ENCODE measurements at places on chromosomes 3 and 15. TPM values are rescaled to one million over a fixed set of nuclear protein-coding genes. Genes with fewer than 3 reads are reported as not detected.
A peak's percentile ranks its signal among the peaks of the same experiment; 100 is the strongest.

Gene GPR160
- 2.3 TPM for polyA plus RNA-seq

Gene GPR15
- not detected for polyA plus RNA-seq

Gene MEX3B
- 24.2 TPM for polyA plus RNA-seq

Gene ZDHHC23
- polyA plus RNA-seq, result 6.8 TPM

Gene STRIT1
- 1.0 TPM for polyA plus RNA-seq

Gene HGD
- 0.98 TPM for polyA plus RNA-seq

DNA sequence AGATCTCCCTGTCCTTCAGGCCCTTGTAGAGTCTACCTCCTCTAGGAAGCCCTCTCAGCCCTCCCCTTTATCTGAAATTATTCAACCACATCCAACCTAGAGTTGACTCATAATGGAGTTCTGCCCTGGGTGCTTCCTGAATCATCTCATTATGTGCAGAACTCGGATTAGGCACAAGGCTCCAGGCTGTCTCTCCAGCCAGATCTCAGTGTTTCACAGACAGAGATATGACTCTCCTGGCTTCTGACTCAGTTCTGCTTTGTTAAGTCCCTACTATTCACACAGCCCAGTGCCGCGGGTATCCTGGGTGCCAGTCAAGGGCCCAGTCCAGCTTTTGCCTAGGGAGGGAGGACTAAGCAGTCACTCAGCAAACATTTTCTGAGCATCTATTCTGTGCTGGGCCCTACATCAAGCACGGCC is 9.3 kb downstream of the STRA6 start:
- H3K27me3 ChIP-seq, result no peaks in the 10 kb centered on the region
- H3K36me3 ChIP-seq, result peaks cover 2% of the 10 kb centered on the region
- peaks cover 15% of the 10 kb centered on the region for H3K4me1 ChIP-seq
- DNase-seq, result no peak
- no peak overlapping the region for H3K4me3 ChIP-seq

- no peak overlapping the region for H3K4me3 ChIP-seq
- H3K4me1 ChIP-seq, result no peaks in the 10 kb centered on the region
- no peak overlapping the region for H3K27ac ChIP-seq
- H3K36me3 ChIP-seq, result no peaks in the 10 kb centered on the region
- no peaks in the 10 kb centered on the region for H3K27me3 ChIP-seq
These were observed 101.1 kb upstream of the CCNL1 start for GRCh38 chr3:157261000-157261399.

- H3K27me3 ChIP-seq, result no peaks in the 10 kb centered on the region
- H3K36me3 ChIP-seq, result no peaks in the 10 kb centered on the region
- peaks cover 4% of the 10 kb centered on the region for H3K4me1 ChIP-seq
- H3K4me3 ChIP-seq, result no peak overlapping the region
- H3K27ac ChIP-seq, result no peak overlapping the region
These were observed 312.3 kb downstream of the WDR72 start for GRCh38 chr15:53447053-53447574.

DNA sequence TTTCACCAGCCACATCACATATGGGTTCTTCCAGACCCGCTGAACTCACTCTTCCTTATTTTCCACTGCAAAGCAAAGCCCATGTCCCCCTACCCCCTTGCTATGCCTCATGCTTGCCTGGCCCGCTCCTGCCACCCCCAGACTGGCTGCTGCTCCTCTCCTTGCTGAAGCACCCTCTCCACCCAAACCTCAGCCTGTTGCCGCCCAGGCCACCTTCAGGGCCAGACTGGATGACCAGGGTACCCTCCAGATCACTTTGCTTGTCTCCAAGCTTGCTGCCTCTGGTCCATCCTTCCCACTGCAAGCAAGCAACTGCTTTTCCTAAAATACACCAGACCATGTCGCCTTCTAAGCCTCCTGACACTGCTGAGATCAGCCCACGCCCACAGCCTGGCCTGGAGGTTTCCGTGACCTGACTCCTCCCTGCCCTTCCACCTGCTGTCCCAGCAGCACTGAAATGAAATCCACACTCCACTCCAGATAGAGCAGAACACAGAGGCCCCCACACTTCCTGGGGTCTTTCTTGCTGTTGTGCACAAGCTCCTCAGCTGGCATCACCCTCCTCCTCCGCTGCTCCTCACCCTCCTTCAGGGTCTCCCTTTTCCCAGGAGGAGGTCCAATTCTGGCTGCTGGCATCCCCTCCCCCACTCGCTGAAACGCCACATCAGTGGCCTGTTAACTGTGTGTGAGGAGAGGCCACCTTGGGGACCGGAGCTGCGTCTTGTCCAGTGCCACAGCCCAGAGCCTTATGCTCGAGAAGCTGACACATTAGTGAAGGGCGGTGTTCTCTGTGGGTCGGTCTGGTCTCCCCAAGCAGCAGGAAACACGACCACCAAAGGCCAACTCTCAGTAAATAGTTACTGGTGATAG is 99.1 kb downstream of the ADCY5 start:
- DNase-seq, result no peak
- peaks cover 50% of the 10 kb centered on the region for H3K36me3 ChIP-seq
- peaks cover 17% of the 10 kb centered on the region for H3K4me1 ChIP-seq
- no peaks in the 10 kb centered on the region for H3K27me3 ChIP-seq

DNA sequence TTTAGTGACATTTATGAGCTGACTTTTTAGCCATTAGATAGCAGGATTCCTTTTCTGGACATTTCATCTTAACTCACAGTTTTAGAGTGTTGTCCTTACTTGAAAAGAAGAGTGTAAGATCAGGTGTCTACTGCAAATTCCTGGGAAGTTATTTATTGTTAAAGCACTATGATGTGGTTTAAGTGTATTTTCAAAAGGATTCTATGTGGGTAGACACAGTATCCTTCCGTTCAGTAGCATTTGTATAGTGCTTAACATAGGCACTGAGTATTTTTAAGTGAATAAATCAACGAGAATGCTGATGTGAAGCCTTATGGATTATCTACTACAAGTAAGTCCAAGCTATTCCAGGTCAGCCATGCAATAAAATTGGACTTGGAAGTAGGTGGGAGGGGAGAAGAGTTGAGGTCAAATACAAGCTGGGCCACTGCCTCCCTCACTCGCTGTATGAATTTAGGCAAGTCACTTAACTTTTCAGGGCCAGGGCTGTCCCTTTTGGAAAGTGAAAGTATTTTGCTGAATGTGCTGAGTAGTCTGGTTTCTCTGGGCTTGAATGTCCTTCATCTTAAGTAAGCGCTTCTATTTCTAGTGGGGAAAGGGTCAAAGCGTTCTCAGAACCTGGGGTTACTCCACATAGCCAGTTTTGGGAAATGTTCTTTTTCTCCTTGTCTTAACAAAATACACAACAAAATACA is 48.6 kb downstream of the GAP43 start:
- H3K4me3 ChIP-seq, result no peak overlapping the region
- H3K36me3 ChIP-seq, result peaks cover 6% of the 10 kb centered on the region

- H3K27me3 ChIP-seq, result no peaks in the 10 kb centered on the region
- H3K27ac ChIP-seq, result no peak overlapping the region
- DNase-seq, result no peak
- H3K4me1 ChIP-seq, result peaks cover 3% of the 10 kb centered on the region
These were observed 78.1 kb downstream of the COL8A1 start for GRCh38 chr3:99716463-99716995.

DNA sequence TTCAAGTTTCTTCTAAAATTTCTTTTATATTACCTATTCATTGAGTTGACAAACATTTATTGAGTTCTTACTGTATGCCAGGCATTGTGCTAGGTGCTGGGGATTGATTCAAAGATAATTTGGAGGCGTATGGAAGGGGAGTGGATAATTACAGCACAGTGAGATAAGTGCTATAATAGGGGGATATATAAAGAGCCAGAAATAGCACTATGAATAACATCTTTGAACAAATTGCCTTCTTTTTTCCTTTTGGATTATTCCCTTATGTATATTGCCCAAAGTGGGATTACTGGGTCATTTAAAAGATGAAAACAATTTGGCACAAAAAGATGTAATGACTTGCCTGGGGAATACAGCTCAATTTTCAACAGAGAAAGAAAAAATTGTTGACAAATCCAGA is 64.6 kb downstream of the LPP start:
- no peaks in the 10 kb centered on the region for H3K36me3 ChIP-seq
- H3K4me1 ChIP-seq, result peaks cover 7% of the 10 kb centered on the region
- H3K27ac ChIP-seq, result no peak overlapping the region
- H3K27me3 ChIP-seq, result no peaks in the 10 kb centered on the region

DNA sequence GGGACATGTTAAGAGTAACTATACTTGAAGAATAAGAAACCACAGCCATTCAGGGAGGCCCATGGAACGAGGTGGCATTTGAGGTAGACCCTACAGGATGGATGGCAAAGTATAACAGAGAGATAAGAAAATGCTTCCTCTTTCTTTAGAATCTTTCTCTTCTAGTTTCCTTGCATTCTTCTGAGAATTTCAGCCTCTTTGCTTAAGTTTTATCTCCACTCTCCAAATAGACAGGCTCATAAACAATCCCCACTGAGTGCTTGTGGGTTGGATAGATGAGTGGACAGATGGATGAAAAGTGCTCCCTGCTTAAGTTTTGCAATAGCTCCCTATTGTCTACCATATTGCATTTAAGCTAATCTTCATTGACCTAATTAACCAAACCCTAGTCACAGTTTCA is 103.7 kb downstream of the MEX3B start:
- DNase-seq, result no peak
- no peaks in the 10 kb centered on the region for H3K4me1 ChIP-seq
- H3K27ac ChIP-seq, result no peak overlapping the region
- no peaks in the 10 kb centered on the region for H3K27me3 ChIP-seq
- H3K36me3 ChIP-seq, result no peaks in the 10 kb centered on the region

DNA sequence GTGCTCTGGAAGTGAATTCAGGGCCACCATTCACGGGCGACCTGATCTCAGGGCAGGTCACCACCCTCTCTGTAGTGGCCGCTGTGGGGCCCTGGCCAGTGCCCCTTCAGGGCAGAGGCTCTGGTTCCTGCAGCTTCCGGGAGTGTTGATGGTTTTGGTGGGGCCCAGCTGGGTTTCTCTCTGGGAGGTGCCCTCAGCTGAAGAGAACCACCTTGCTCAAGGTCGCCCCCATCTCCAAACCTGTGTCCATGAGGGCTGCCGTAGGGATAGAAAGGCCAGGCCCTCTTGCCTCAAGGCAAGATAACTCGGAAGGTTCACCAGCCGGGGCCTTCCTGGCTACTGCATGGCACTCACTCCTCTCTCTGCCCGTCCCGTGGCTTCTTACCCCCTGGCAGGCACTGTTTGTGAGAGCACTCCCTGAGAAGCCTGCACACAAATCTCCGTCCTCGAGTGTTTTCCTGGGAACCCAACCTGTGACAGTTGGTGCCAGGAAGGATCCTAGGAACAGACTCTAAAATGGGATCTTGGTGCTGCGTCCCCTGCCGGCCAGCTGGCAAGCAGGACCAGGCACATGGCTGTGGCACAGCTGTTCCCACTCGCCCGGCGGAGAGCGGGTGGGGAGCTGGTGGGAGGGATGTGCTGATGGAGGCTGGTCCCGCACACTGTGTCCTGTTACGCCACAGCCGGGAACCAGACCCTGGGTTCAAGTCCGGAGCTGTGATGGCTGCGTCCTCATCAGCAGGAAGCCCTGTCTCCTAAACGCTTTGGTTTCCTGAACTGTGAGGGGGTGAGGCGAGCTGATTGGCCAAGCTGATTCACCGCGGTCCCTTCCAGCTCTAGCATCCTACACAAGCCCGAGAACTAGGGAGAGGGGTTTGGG is 23.2 kb upstream of the PIGZ start:
- H3K4me3 ChIP-seq, result no peak overlapping the region
- H3K36me3 ChIP-seq, result no peaks in the 10 kb centered on the region
- peaks cover 3% of the 10 kb centered on the region for H3K4me1 ChIP-seq
- H3K27me3 ChIP-seq, result no peaks in the 10 kb centered on the region
- DNase-seq, result no peak

- DNase-seq, result peak; percentile 77
- H3K4me3 ChIP-seq, result peak overlapping the region; percentile 55
- H3K27me3 ChIP-seq, result no peaks in the 10 kb centered on the region
These were observed 775 bp downstream of the ARNT2 start for GRCh38 chr15:80404761-80405553.

GRCh38 chr3:11120091-11120805 is 34.0 kb upstream of the HRH1 start:
- H3K27ac ChIP-seq, result no peak overlapping the region
- no peak overlapping the region for H3K4me3 ChIP-seq
- DNase-seq, result no peak
- H3K36me3 ChIP-seq, result no peaks in the 10 kb centered on the region
- no peaks in the 10 kb centered on the region for H3K4me1 ChIP-seq
- H3K27me3 ChIP-seq, result no peaks in the 10 kb centered on the region

DNA sequence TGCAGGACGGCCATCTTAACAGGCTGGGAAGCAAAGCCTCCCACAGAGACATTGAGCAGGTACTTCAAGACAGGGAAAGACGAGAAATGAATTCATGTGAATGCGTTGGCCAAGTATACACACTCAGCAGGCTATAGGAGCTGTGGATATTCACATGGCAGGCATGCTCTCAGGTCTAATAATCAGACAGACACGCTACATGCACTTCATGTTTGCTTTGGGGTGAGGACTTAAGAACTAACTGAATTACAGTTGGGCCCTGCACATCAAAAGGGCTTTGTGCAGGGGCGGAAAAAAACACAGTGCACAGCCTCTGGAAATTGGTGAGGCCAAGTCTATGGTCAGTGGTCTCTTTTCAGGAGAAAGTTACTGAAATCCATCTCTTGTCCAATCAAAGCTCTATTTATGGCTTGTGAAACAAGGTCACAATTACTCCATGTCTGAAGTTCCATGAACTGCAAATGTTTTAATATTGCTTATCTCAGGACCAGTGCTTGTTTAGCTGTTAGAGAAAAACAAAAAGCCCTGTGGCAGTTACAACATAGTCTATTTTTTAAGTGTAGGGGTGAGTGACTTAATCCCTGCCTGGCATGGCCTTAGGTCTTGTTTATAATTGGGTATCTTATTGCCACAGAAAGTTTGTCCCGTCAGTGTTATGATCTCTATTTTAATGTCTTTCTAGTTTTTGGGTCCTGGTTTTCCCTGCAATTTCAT is 100.6 kb upstream of the GOLGA6L6 start:
- no peak for DNase-seq
- H3K4me1 ChIP-seq, result no peaks in the 10 kb centered on the region
- no peaks in the 10 kb centered on the region for H3K27me3 ChIP-seq
- no peaks in the 10 kb centered on the region for H3K36me3 ChIP-seq
- no peak overlapping the region for H3K4me3 ChIP-seq
- H3K27ac ChIP-seq, result no peak overlapping the region

GRCh38 chr3:130539005-130539404 is 22.0 kb downstream of the COL6A6 start:
- no peaks in the 10 kb centered on the region for H3K4me1 ChIP-seq
- H3K27me3 ChIP-seq, result no peaks in the 10 kb centered on the region
- H3K27ac ChIP-seq, result no peak overlapping the region
- no peaks in the 10 kb centered on the region for H3K36me3 ChIP-seq
- DNase-seq, result no peak

DNA sequence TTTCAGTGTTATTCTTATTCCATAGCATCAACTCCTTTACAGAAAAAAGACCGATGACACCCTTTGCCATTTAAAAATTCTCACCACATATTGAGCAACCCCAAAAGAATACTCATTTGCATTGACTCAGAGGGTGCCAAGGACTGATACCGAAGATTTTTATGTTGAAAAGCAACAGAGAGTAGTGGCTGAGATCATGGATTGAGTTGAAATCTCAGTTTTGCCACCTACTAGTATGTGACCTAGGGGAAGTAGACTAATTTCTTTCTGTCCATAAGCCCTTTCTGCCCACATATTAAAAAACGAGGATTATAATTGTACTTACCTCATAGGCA is 313.9 kb upstream of the SATB1 start:
- no peaks in the 10 kb centered on the region for H3K4me1 ChIP-seq
- H3K27ac ChIP-seq, result no peak overlapping the region
- no peak for DNase-seq
- H3K27me3 ChIP-seq, result no peaks in the 10 kb centered on the region

GRCh38 chr3:124926426-124927101 is 8.0 kb downstream of the MUC13 start:
- H3K36me3 ChIP-seq, result no peaks in the 10 kb centered on the region
- no peaks in the 10 kb centered on the region for H3K27me3 ChIP-seq
- no peak overlapping the region for H3K27ac ChIP-seq
- DNase-seq, result no peak
- no peak overlapping the region for H3K4me3 ChIP-seq
- no peaks in the 10 kb centered on the region for H3K4me1 ChIP-seq
